ENCODE measurements at places on chromosomes 4 and X.

DNA sequence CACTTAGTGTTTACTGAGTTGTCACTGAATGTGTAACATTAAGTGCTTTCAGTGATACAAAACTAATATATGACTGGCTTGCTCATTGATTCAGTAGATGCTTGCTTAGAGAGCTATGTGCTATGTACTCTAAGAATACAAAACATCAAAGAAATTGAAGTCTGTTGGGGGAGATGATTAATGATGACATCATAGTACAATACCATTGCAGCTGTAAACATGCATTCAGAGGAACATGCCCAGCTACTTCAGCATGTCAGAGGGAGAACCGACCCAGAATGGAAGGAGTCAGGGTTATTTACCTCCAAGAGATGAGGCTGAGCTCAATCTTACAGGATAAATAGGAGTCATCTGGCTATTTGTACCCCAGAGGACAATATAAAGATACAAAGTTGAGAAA is 290.8 kb downstream of the TENM3 start:
- DNase-seq, result no peak

DNA sequence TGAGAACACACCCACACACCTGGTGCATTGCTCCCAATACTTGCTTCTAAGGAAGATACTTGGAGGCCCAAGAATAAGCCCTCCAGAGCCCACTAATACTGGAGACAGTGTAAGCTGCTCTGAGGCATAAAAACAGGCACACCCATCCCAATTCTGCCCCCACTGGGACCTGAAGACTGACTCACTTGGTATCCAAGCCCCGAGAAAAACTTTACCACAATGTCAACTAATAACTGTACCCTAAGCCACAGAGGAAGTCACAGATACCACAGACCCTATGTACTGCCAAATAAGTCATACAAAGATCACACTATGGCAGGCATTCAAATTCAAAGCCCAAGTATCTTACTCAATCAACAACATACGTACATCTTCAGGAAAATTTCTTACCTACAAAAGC is 398.2 kb upstream of the SPANXN1 start:
- DNase-seq, result no peak

- no peak for DNase-seq
Observed at GRCh38 chr4:140611854-140612253, 43.1 kb upstream of the UCP1 start.

DNA sequence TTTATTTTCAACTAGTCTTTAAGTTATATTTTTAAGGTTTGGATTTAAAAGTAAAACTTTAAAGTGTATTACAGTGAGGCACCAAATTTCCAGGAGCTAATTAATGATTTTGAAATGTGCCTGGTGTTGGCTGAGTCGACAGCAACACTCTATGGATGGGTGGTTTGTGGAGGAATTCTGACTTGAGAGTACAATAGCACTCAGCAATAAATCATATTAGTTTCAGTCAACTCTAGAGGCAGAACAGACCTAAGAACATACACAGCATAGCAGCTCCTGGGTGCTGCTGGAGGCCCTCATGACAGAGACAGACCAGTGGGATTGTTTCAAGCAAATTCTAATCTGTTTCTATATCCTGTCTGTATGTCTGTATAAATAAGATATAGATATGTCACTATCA is 673.4 kb downstream of the TRIML1 start:
- DNase-seq, result no peak

- no peak for DNase-seq
Observed at GRCh38 chr4:6781113-6781512, 1.4 kb upstream of the KIAA0232 start.

- no peak for DNase-seq
Observed at GRCh38 chrX:41695426-41695825, 6.7 kb downstream of the GPR34 start.

DNA sequence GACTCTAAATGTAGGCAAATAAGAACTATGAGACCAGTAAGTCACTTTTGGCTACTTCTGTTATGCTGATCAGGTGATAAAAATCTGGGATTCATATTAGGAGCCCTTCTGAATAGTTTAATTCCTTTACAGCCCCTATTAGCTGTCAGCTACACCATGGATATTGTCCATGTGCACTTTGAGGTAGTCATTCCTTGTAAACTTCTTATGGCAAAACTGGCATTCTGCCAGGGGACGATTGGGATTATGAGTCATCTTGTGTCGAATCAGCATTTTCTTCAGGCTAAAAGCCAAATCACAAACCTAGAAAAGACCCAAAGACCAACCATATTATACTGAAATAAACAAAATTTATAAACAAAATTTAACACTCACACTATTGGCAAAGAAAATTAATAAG is 227.6 kb downstream of the PRDM5 start:
- no peak for DNase-seq

- DNase-seq, result no peak
Observed at GRCh38 chrX:138740341-138740740, 28.8 kb upstream of the FGF13 start.

DNA sequence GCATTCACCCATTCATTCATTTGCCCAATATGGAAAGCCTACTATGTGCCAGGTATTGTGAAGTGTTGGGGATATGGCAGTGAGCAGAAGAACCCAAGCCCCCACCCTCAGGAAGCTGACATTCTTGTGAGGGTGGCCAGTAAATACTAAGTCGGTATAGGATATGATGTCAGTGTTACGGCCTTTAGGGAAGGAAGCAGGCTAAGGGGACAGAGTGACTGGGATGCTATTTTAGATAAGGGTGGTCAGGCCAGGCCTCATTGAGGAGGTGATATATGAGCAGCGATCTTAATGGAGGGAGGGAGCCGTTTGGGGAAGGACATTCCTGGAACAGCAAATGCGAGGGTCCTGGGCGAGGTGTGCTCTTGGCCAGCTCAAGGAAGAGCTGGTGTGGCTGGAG is 2.0 kb downstream of the ATP6AP1 start:
- no peak for DNase-seq

DNA sequence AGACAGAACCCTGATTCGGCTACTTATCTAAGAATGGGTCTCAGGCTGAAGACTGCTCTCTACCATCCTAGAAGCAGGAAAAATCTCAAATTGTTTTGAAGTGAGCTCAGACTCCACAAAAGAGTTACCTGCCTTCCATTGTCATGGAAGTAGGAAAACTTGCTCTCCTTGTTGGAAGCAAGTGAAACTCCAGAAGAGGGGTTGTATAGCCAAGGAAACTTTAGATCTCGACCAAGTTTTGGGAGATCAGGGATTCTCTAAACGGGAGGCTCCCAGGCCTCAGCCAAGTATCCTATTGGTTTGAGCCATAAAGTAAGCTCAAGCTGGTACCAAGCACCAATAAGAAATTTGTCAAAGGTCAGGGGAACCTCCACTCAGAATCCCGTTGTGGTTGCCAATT is 9.2 kb upstream of the FHDC1 start:
- DNase-seq, result no peak

GRCh38 chrX:1109580-1110119 is 102.8 kb downstream of the CRLF2 start:
- DNase-seq, result no peak

DNA sequence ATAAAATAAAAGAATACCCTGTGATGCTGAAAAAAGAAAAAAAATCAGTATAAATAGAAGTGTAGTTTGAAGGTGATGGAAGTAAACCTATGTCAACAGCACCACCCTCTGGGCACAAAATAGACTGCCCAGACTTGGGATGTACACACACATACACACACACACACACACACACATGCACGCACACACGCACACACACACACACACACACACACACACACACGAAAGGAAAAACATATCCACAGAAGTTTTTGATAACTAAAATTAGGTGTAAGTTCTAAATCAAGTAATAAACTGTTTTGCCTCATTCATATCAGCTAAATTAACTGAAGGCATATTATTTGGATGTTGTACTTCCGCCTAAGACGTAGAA is 40.5 kb downstream of the ANXA5 start:
- no peak for DNase-seq

- no peak for DNase-seq
Observed at GRCh38 chrX:39574178-39574577, 523.6 kb downstream of the BCOR start.

GRCh38 chr4:13618212-13618806 is 9.2 kb downstream of the BOD1L1 start:
- DNase-seq, result no peak

- DNase-seq, result no peak
Observed at GRCh38 chr4:152166567-152166966, 369.3 kb downstream of the FBXW7 start.

GRCh38 chrX:31209005-31209628 is 137.3 kb upstream of the FTHL17 start:
- no peak for DNase-seq

DNA sequence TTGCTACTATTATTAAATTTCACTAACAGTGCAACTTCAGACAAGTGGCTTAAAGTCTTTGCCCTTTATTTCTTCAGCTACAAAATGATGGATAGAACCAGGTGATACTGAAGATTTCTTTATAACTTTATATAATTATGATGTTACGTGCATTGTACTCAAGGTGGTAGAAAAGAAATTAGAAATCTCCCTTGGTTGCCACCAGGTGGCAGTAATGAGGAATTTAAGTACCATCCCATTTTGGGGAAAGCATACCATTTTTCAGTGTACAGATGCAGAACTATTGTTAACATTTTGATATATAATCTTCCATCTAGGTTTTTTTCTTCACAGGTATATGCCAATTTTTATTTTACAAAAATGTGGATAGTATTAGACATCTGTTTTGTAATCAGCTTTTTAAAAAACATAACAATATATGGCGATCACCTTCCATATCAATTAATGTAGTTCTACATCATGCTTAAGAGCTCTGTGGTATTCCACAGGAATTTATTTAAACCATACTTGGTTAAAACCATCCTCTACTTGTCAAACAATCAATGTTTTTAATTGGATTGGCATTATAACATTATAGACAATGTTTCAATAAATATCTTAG is 37.7 kb upstream of the RAB33B start:
- DNase-seq, result no peak

- peak; percentile 31 for DNase-seq
Observed at GRCh38 chr4:152321398-152321797, 214.5 kb downstream of the FBXW7 start.

DNA sequence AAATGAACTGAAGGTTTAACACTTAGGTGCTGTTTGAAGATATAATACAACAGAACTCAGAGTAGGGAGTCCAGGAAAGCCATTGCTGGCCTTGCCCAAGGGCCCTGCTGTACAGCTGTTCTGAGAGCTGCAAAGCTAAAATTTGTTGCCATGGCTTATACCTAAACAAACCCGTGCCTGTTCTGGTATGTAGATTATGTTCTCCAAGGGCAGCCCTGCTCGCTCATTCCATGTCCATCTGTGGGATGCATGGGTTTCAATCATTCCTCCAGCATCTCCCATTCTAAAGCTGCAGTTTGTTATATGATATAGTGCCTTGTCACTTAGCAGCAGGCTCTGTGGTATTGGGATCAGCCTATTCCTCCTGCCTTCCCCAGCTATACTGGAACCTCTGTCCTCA is 80.8 kb upstream of the BMPR1B start:
- DNase-seq, result peak; percentile 31

- DNase-seq, result no peak
Observed at GRCh38 chrX:132740316-132741123, 217.9 kb downstream of the HS6ST2 start.

GRCh38 chrX:123424546-123424945 is 240.5 kb downstream of the GRIA3 start:
- DNase-seq, result peak; percentile 53

GRCh38 chr4:103719105-103719829 is 518 bp downstream of the TACR3 start:
- DNase-seq, result no peak

DNA sequence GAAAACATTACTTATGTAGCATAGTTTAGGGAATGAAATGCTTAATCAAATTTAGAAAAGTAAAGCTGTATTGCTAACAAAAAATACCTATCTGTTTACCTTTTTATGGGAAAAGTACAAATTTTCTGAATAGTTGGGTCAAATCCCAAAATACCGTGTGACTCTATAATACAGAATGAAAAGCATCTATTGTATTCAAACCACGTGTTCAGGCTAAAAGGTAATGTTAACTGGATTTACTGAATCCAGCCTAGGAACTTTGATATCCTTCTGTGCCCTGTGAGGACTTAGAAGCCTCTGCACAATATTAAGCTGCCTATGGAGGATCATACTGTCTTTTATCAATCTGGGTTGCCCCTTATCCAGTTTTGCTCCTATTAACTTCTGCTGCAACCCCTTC is 36.3 kb upstream of the AGA start:
- DNase-seq, result no peak

DNA sequence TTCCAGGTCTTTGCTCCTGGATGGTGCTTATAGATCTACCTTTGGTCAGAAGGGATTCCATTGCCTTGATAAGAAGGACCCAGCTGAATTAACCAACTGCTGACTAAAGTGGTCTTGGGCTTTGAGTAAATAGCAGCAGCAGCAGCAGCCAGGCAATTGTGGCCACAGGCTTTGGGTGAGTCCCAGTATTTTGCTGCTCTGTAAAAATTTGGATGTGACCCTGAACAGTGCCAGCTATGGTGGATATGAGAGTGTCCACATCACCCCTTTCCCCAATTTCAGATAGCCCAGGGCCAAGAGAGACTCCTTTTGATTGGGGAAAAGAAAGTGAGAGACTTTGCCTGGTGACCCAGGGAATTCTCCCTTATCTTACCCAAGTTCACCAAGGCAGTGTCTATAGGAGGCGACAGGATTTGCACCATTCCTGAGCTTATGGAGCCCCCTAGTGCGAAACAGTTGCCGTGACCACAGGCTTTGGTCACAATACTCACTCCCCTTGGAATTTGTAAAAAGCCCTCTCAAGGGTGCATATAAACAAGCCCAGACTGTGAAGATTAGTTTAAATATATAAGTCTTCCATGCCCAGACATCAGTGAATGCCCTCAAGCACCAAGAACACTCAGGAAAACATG is 518.0 kb downstream of the TMA16 start:
- no peak for DNase-seq

- DNase-seq, result no peak
Observed at GRCh38 chr4:35673137-35673536, 571.2 kb downstream of the ARAP2 start.

GRCh38 chrX:1334854-1335253 is 1.7 kb upstream of the IL3RA start:
- no peak for DNase-seq

GRCh38 chr4:4395371-4395770 is 8.5 kb downstream of the NSG1 start:
- no peak for DNase-seq

DNA sequence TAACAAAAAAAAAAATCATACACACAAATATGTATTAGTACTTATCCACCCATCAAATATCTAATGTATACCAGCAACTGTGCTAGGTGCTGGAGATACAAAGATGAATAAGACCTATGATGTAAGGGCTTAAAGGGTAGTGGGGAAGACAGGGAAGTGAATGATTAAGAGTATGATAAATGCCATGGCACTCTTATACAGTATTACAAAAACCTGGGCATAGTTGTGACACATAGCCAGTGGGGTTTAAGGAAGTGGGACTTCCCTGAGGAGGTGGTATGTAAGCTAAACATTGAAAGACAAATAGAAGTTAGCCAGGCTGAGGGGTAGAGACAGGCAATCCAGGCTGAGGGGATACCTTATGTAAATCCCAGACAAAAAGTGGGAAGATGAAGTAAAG is 23.5 kb downstream of the CHM start:
- no peak for DNase-seq

All from GM04503 (cell line).